ENCODE measurements at places on chromosomes 7 and 10. TPM values are rescaled to one million over a fixed set of nuclear protein-coding genes. Genes with fewer than 3 reads are reported as not detected.

DNA sequence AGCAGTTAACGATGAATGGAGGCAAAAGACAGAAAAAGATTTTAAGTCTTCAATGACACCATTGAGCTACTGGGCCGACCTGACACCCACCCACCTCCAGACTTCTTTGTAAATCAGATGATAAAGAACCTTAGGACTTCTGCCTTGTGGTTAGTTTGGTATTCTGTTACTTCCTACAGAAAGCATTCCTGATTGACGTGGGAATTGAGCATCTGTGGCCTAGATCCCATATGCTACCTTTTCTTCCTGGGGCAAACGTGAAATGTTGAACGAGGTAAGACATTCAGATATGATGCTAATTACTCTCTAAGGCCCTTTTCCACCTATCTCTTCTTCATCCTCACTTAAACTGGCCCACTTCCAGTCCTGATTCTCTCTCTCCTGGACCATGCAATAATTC lies 10.2 kb downstream of the PRLHR start:
- DNase-seq, result no peak

SAMD9 gene
- 0.04 TPM for total RNA-seq

DNA sequence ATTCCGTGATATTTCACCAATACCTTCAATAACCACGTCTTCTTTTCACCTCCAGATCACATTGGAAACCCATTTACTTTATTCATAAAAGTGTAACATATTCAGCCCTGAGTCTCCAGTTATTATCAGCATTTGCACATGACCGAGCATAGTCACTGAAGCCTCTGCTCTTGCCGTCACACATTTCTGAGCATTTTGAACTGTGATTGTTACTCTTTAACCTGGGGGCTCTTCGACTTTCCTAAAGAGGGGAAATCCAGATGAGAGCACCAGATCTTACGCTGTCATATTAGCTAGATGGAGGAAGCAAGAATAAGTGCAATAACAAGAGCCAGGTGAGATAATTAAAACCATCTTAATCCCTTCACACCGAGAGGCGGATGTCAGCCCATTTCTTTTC lies 260.0 kb upstream of the NRP1 start:
- DNase-seq, result no peak

GOLGA7B gene
- not detected for total RNA-seq

GRCh38 chr10:51377070-51377931 lies 303.0 kb downstream of the PRKG1 start:
- DNase-seq, result no peak

- DNase-seq, result no peak
Measured at GRCh38 chr7:42372479-42372878, 135.5 kb upstream of the GLI3 start.

EGR2 gene
- 0.14 TPM for total RNA-seq

SEMA3D gene
- 1.6 TPM for total RNA-seq

DNA sequence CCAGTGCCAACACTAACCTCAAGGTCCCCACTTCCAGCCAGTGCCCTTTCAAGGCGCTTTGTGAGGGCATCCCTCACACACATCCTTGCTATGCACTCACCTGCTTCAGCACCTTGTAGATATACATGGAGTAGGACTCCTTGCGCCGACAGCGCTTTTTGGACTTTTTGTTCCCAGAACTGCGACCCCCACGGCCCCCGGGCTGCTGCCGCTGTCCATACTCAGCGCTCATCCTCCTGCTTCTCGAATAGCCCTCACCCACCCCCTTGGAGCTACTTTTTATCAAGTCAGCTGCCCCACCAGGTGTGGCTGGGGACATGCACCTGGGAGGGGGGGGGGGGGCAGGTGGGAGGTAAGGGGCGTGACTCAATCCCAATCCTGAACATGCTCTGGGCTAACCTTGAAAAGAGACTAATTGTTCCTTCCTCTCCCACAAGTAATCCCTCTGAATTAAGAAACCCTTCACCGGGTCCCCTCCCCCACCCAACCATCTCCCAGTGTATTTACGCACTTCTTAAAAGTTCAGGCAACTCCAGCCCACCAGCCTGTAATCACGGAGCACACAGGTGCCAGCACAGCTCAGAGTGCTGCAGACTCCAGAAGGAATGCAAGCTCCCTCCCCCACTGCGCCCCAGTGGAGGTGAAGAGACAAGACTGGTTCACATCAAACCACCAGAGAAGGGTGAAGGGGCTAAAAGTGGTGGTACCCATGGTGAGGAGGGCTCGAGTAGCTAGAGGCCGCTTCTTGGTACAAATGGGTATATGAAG lies at the start of gene H2BK1:
H2BK1 (minus strand) TSS at position 402 of the 768 bp plus-strand sequence; CDS start at position 232, 170 bp downstream.
- peak; percentile 73 for DNase-seq

GRCh38 chr7:142872106-142872675 lies 13.4 kb downstream of the TRPV6 start:
- DNase-seq, result no peak

GRCh38 chr10:132563485-132564248 lies 26.1 kb downstream of the INPP5A start:
- DNase-seq, result peak; percentile 79

AKR1C8 gene
- total RNA-seq, result not detected

DNA sequence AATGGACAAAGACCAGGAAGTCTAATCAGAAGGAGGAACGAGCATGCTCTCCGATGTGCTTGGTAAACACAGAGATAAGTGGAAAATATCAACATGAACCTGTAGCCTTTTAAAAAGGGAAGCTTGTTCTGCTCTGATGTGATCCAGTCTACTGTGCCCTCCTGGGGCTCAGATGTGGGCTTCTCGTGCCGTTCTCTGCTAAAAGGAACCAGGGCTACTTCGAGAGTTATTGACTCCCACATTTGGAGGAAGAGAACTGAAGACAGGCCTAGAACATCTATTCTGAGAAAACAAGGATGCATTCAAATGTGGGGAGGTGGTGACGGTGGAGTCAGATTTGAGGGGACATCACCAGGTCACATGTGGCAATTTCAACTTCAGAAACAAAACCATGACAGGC lies 325.4 kb downstream of the GLRX3 start:
- DNase-seq, result no peak

SPRN gene
- total RNA-seq, result 0.18 TPM

TRIM4 gene
- 0.28 TPM for total RNA-seq

DNA sequence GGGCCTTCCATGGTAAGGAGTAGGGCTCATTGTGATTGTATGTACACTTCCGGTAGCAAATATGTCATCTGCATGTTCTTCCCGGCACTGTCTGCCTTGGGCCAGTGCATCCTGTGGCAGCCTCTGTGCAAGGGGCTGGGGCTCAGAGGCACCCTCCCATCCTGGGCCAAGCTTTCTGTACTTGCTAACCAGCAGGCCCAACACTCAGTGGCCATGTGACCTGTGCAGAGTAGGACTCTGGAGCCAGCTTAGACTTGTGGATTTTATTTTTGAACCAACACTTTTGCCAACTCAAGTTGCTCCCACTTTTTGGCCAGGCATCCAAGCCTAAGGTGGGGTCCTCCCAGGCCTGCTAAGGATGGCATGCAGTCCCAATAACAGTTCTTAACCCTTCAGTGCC lies 25.0 kb downstream of the LDB3 start:
- no peak for DNase-seq

- DNase-seq, result peak; percentile 12
Measured at GRCh38 chr7:135414850-135415439, 95.0 kb downstream of the CNOT4 start.

DNA sequence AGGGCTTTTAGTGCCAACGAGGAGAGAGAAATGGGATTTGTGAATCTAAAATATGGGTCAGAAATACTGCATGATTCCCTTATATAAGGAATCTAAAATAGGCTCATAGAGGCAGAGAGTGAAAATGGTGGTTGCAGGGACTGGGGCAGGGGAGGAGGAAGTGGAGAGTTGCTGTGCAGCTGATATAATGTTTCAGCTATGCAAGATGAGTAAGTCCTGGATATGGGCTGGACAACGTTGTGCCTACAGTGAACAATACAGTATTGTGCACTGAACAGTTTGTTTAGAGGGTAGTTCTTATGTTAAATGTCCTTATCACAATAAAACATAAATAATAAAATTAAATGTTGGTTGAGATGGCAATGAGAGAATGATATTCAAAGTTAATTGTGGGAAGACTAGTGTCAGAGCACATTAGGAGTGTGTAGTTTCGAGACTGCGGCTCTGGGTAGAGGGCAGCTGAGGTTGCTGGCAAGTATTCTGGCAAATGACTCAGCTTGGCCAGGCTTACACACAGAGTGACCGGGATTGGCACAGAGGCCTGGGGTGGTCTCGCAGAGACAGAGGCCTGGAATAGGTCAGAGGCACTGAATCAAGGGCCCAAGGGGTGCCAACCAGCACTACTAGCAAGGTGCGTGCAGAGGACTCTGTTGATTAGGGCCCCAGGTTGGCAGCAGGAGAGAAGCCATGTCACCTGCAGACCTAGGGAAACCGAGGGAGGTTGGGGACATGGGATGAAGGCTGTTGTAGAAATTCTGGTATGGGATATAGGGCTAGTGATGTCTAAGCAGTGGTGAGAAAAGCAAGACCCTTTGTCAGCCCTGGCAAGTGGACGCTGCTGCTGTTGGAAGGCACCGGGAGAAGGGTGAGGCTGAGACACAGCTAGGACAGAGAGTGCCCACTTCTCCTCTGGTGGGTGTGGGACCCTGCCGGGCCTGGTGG lies 2.8 kb upstream of the DEPP1 start:
- DNase-seq, result no peak

DNA sequence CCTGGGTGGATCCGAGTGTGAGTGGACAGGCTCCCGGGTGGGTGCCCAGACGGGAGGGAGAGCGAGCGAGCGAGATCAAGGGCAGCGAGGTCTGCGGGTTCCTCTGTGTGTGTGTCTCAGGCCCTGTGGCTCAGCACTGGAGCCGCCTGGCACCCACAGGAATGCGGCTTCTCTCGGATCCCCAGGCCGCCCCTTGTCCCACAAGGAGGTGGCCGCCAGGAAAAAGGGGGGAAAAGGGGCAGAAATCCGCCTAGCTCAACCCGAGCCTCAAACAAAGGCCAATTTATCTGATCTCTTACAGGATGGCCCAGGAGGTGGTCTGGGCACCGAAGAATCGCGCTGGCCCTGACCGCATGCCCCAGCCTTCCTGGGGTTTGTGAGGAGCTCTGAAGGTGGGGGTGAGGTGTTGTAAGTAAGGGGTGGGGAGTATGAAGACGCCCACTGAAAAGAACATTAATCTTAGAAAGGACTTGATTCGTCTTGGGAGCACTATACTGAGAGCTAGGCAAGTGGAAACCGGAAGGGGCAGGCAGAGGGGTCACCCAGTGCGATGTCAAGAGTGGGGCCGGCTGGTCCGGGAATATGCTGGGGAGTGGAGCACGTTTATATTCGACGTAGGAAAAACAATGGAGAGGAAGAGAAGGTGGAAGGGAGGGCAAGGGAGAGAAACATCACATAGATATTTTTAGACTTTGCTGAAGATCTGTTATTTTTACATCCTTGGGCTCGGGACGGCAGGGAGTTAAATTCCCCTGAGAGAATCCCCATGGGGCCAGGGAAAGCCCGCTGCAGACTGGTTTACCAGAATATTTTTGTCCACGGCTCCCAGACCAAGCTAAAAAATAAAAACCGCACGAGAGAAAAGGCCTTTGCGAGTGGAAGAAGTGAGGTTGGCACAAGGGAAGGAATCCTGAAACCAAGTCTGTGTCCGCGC lies 7.2 kb downstream of the DLX5 start:
- DNase-seq, result no peak

DNA sequence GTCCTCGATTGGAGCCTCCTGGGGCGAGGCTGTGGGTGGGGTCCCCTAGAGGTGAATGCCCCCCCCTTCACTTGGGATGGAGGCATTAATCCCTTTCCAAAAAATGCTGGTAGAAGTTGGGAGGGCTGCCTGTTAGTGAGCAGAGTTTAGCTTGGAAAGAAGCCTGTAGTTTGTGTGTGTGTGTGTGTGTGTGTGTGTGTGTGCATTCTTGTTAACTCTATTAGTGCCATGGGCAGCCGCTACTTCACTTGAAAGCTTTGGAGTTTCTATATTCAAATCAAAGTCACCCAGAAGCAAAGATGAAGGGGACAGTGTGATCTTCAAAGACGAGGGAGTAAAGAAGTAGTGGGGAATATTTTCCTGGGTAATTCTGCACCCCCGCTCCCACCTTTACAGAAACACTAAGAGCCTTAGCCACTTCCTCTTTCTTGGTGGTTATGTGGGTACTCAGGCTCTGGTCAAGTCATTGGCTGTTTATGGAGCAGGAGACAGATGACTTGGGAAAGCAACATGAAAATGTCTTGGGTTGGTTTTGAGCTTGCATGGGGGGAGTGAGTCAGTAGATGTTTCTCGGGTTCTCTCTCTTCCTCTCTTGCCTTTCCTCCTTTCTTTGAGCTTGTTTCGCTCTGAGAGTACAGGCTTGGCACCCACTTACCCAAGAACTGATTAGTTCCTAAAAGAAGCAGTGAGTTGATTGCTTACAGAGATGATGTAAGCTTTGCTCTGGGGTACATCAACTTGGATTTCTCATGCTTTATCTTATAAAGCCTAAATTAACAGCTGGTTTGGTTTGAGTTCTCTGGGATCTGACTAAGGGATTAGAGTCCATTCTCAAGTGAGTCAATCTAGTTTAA lies 35.9 kb downstream of the TCF7L2 start:
- no peak for DNase-seq

PNLIP gene
- total RNA-seq, result not detected

DNA sequence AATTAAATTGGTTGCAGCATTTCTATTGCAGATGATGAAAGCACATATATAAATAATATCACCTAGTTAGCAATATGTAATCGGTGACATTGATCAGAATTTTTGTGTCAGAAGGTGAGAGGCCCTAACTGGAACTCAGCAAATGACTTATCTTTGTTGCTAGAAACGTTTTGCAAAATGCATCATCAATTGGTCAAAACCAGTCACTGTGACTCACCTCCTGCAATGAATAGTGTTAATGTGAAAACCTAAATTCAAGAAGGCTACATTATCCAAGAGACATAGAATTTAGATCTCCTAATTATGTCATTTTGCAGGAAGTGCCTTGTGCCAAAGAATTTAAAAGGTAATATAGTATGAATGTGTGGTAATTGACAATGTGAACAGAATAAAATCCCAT lies 9.8 kb upstream of the PNLIPRP3 start:
- no peak for DNase-seq

POLR2J2 gene
- total RNA-seq, result 0.83 TPM

TDRD1 gene
- total RNA-seq, result 0.14 TPM

DNA sequence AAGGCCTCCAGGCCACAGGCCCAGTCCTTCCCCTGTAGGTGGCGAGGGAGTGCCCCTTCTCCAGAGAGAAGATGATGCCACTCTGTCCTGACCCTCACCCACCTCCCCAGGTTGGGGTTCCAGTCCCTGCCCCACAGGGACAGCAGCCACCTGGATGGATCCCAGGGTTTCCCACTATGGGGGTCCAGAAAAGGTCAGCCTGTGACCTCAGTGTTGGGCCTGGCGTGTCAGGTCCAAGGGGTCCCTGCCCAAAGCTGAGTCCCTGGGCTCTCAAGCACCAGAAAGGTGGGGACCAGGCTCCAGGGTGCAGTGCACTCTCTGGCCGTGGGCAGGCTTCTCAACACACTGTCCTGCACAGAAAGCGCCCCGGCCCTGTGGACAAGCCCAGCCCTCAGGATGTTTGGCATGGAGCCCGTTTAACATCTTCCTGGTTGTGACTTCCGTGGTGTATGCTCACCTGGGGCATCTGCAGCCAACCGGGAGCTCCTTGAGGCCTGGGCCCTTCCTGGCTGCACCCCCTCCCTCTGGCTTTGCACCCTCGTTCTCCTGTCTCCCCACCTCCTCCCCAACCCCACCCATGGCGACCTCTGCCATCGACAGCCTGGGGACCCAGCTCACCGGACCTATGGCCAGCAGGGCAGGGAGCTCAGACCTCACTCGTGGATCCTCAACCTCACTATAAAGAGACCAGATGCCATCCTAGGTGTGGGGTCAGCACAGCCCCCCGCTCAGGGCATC lies 58.3 kb upstream of the PPP2R2D start:
- DNase-seq, result no peak

ZNF804B gene
- total RNA-seq, result not detected

Measured in H7 (cell line).